ENCODE measurements at places on chromosomes 13 and 19.

- DNase-seq: no peak
Observed at GRCh38 chr19:51145916-51146493, 3.9 kb downstream of the SIGLEC7 start.

DNA sequence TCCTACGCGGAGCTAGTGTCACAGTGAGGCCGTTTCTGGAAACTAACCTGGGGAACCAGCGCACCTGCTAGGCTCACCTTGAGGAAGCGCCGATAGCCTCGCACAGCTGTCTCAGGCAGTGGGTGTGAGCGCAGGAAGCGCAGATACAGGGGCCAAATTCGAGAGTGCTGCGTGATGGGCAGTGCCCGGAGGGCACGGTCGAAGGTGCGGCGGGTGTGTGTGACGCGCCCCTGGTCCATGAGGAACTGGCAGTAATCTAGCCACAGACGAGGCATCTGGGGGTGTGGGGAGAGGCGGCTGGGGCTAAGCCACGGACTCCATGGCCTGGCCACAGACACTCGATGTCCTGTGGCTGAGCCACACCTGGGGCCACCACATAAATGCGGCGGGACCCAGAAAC lies 2.2 kb downstream of the XAB2 start:
- no peak for DNase-seq

DNA sequence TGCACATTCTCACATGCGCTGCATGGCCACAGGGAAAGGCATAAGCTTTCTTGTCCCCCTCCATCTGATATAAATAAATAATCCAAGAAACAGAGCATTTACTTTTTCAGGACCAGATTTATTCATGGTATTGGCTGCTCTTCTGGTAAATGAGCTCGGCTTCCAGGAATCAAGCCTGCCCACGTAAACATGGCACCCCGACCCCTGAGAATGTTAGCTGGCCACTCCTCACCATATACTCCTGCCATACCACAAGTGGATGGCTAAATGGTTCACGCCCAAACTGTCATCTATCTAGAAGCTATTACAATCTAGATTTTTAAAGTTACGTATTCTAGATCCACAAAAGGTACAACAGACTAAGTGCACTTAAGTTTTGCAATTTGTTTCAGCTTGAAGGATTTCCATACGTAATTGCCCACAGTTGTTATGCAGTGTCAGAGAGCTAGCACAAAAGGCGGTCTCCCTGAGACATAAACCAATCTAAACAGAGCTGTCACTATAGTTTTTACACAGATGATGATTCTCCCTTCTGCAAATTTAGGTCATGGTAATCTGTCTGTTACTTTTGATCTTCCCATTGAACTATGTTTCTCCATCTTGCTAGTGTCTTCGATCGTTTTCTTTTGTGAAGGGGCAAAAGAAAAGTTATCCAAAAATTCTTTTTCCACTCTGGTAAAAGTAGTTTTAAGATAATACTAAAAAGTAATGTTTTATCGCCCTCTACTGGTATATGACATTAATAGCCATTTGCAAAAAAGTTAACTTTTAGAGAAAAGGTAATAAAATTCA lies 16.2 kb upstream of the FOXO1 start:
- DNase-seq: peak; percentile 17

DNA sequence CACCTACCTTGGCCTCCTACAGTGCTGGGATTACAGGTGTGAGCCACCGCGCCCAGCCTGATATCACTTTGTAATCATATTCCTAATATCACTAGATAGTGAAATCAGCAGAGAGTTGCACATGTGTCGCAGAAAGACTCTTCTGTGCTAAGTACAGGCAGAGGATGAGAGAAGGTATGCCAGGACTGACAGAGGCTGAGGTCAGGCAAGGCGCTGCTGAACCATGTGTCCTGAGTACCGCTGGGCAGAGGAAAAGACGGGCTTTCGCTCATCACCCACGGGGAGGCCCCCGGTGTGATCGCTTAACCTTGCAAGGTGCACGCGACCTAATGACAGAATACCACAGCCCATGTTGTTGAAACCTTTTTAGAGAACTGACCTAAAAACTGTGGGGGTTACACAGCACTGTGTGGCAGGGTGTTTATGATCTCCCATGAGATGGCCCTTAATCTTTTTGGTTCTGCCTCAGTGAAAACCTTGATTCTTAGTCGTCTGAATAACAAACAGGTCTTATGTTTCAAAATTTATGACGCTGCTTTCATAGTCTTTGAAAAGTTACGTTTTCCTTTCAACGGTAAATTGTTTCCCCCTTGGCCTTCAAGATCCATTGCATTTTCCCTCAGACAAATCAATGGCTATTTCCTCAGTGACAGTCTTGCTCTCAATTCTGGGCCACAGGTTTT lies 12.2 kb downstream of the GJA3 start:
- no peak for DNase-seq

- no peak for DNase-seq
Observed at GRCh38 chr13:33349288-33349985, 63.9 kb upstream of the STARD13 start.

- DNase-seq: no peak
Observed at GRCh38 chr13:48493851-48494250, 39.0 kb downstream of the RCBTB2 start.

DNA sequence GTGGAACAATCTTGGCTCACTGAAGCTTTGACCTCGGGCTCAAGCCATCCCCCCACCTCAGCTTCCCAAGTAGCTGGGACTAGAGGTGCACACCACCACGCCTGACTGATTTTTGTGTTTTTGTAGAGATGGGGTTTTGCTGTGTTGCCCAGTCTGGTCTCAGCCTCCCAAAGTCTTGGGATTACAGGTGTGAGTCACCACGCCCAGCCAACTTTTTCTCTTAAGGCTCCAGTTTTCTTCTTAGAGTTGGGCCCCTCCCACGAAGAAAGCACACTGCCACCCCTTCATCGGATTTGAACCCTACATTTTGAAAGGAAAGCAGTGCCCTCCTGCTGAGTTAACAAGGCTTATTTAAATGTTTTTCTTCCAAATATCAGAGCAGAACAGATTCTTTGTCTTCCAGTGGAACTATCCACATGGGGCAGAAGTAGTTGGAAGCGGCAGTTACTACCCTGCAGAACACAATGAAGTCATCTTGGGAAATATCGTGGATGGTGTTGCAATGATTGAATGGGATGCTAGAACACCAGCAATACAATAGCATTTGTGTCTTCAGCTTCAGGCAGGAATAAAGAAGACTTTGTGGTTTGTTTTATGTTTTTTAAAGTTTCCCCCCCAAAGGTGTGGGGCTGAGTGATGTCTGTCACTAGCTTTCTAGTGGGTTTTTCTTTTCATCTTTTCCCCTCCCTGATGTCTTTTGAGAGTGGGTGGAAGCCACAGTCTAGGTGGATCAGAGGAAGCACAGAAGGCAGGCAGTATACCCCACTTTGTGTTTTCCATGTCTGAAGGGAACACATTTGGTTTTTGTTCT lies 8.9 kb downstream of the ACTN4 start:
- no peak for DNase-seq

- DNase-seq: no peak
Observed at GRCh38 chr13:78611040-78611439, 7.7 kb upstream of the POU4F1 start.

DNA sequence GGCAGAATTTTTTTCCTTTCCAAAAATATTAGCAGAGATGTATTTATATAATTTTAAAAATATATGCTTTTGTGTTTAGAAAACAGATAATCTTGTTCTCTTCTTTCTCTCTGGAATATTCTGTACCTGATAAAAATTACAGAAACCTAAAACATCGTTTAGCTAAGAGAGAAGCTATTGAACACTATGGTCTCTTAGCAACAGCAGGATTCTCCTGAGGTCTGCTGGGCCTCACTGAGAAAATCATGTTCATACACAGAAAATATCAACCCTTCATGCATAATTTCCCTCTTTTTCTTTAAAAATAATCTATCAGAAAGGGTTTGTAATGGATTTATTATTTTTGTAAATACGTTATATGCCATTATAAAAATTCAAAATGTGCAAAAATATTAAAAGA lies 242.2 kb downstream of the DCLK1 start:
- peak; percentile 1 for DNase-seq

DNA sequence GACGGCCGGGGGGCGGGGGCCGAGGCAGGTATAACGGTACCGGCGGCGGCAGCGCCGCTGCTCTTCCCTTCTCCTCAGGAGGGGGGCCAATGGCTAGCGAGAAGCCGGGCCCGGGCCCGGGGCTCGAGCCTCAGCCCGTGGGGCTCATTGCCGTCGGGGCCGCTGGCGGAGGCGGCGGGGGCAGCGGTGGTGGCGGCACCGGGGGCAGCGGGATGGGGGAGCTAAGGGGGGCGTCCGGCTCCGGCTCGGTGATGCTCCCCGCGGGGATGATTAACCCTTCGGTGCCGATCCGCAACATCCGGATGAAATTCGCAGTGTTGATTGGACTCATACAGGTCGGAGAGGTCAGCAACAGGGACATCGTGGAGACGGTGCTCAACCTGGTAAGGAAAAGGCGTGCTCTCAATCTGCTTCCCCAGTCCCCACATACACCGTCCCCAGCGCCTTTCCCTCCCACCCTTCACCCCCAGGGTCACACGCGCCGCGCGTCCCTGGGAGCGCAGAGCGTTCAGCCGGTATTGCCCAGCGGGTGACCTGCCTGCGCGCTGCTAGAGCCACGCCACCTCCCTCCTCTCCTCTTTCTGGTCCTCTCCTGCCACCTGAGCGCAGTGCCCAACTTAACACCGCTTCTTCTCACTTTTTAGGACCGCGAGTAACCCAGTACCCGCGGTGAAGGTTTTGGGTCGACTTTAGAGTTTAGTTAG lies 814 bp downstream of the NBEA start:
- peak; percentile 36 for DNase-seq

DNA sequence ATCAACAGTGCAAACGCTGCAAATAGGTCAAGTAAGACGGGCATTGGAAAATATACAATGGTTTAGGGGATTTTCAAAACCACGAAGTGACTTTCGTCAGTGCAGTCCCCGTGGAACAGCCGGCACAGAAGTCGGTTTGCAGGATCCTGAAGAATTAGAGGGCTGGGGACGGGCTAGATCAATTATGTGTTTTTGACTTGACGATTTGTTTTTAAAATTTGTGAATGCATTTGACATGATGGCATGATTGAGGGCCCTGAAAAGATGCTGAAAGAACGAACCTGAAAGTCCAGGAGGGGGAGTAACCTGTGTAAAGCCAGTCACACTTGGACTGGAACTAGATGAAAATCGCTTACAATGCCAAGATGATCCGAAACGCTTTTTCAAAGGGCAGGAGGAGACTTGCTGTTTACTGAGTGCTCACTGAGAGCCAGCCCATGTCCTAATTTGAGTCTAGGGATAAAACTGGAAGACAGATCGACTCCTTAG lies 8.9 kb upstream of the DGKH start:
- no peak for DNase-seq

- no peak for DNase-seq
Observed at GRCh38 chr13:108346376-108346775, 76.9 kb downstream of the TNFSF13B start.

- DNase-seq: no peak
Observed at GRCh38 chr19:1665565-1666047, 13.2 kb upstream of the TCF3 start.

- DNase-seq: no peak
Observed at GRCh38 chr13:96984051-96984508, 10.2 kb downstream of the OXGR1 start.

DNA sequence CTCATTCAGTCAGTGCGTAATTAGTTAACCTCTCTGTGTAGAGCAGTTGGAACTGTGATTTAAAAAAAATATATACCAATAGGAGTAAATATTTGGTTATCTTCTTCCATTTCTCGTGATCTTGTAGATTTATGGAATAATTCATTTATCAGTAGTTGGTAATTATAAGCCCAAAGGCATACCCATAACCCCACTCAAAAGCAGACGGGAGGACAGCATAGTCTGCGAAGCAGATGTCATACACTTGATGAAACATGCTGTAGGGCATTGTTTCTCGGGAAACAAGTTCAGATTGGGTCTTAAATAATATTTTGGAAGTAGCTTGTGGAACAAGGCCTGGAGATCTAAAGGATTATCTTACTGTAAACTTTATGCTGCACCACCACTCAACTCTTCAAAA lies 119.7 kb downstream of the FRY start:
- DNase-seq: no peak

DNA sequence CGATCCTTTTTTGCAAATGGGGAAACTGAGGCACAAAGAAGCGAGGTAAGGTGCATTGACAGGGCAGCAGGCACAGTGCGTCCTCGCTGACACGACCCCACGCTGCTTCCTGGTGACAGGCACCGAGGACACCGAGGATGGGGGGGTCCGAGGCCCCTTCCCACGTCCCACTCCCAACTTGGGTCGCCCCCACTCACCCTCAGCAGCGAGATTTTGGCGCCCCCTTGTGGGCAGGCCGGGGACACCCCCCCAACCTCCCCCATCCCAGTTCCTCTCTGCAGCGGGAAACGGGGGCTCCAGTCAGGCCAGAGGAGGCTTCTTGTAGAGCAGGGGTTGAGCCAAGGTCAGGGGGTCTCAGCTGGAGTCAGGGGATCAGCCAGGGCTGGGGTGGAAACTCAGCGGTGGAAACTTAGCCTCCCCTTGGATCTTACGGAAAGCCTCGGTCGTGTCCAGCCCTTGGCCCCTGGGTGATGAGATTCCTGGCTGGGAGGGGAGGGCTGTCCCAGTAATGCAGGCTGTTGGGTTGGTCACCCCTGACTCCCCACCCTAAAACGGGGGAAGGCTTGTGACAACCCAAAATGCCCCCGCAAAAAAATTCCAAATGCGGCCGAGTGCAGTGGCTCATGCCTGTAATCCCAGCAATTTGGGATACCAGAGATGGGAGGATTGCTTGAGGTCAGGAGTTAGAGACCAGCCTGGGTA lies 8.2 kb downstream of the SMIM24 start:
- no peak for DNase-seq

DNA sequence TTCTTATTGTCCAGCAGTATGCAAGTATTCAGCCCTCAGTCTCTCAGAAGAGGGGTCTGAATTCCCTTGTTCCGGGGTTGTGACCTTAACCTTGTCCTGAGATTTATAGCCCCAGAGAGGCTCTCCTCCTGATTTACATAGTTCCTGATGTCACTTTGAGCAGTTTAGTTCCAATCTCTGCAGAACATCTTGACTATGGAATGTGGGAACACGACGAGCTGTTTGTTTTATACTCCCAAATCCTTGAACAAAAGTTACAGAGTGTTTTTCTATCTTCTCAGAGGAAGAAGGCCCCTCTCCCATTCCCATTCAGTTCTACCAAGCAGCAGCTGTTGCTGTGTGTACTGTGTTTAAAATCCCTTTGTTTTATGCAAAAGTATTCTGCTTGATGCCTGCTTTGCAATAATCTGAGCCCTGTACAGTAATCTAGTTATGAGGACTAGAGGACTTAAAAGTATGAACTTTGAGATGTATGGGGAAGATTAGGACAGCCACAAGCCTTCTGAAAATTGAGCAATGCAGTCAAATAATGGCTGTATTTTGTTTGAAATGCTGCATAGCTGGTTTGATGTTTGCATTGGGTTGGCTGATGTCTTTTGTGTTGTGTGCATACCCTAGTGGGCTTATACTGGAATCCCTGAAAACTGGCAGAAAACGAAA lies 74.7 kb downstream of the KL start:
- DNase-seq: no peak

DNA sequence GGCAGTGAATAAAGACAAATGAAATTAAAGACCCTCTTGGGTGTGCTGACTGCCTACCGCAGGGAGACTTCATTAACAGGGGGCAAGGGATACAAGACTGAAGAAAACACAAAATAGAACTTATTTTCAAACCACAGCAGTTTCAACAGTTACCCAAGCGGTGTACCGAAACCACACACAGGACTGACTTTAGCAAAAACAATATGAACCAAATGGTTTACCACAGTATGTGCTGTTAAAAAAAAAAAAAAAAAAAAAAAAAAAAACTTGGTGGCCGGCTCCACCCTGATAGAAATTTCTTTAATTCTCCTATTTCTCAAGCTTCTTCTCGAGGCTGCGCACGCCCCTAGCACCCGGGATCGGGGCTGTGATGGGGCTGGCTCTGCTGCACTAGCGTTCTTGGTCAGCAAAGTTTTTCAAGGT lies 42.6 kb downstream of the KLF2 start:
- DNase-seq: no peak

- DNase-seq: no peak
Observed at GRCh38 chr13:50893211-50893852, 16.3 kb upstream of the RNASEH2B start.

All from NCI-H2081 (cell line).